Breast epithelium (tissue), 4 donors: ENCODE measurements at places on chromosomes 16 and 17. TPM values are rescaled to one million over a fixed set of nuclear protein-coding genes. Genes with fewer than 3 reads are reported as not detected.

DNA sequence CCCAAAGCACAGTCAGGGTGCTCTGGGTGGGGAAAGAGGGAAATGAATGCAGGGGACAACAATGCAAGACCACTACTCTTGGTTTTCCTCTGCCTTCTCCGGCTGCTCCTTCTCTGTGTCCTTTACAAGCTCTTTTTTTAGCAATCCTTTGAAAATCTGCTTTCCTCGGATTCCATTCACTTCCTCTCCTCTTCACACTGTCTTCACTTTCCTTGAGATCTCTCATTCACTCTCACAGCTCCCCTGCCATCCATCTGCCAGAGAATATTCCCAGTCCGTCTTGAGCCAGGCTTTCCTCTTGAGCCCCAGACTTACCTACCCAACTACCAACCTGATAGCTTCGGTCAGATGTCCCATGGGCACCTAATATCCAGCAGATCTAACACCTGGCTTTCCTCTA, 11.0 kb upstream of the SPOP start:
- peak overlapping the region; percentile 55 for H3K27ac ChIP-seq
- no peaks in the 10 kb centered on the region for H3K27me3 ChIP-seq
- H3K4me1 ChIP-seq = no peaks in the 10 kb centered on the region
- DNase-seq = no peak

GRCh38 chr16:85555719-85556455, 57.2 kb upstream of the GSE1 start:
- H3K27me3 ChIP-seq = no peaks in the 10 kb centered on the region
- H3K36me3 ChIP-seq = no peaks in the 10 kb centered on the region
- peaks cover 3% of the 10 kb centered on the region for H3K4me1 ChIP-seq
- no peak for DNase-seq

- H3K36me3 ChIP-seq = no peaks in the 10 kb centered on the region
- DNase-seq = peak; percentile 52
- H3K27me3 ChIP-seq = no peaks in the 10 kb centered on the region
- H3K4me3 ChIP-seq = no peak overlapping the region
- peaks cover 14% of the 10 kb centered on the region for H3K4me1 ChIP-seq
Measured at GRCh38 chr17:83203073-83203471, 123.7 kb downstream of the METRNL start.

GRCh38 chr16:48596326-48596725, 13.7 kb downstream of the N4BP1 start:
- H3K4me3 ChIP-seq = no peak overlapping the region
- no peaks in the 10 kb centered on the region for H3K27me3 ChIP-seq

DNA sequence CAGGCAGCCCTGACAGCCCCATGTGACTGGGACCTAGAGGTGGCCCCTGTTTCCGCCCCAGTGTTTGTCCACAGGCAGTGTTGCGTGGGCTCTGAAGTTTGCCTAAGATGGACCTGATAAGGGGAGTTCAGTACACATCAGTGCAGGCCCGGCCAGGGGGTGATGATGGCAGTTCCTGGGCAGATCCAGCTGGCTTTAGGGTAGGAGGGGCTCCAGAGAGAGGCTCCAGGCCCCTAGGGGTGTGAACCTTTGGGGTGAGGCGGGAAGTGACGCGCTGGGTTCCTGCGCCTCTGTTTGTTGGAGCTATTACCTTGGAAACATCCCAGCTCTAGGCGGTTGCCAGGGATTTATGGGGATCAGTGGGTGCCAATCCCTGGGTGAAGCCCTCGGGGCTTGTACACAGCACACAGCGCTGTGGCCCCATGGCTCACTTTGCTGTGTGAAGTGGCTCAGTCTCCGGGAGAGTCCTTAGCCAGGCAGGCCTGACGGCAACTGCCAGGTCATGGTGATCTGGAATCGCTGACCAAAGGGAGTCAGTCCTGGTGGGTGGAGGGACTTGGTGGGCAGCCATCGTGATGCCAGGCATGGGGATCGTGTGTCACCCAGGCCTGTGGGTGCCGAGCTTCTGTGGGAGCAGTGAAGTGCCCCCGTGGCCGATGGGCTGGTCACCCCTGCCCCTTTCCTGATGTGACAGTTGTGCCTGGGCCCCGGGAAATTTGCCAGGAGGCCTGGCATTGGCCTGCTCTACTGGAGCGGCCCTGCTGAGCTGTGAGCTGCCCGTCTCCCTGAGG, 146.1 kb downstream of the SEC14L1 start:
- H3K4me3 ChIP-seq = no peak overlapping the region
- H3K27ac ChIP-seq = peak overlapping the region; percentile 98
- no peaks in the 10 kb centered on the region for H3K27me3 ChIP-seq

DNA sequence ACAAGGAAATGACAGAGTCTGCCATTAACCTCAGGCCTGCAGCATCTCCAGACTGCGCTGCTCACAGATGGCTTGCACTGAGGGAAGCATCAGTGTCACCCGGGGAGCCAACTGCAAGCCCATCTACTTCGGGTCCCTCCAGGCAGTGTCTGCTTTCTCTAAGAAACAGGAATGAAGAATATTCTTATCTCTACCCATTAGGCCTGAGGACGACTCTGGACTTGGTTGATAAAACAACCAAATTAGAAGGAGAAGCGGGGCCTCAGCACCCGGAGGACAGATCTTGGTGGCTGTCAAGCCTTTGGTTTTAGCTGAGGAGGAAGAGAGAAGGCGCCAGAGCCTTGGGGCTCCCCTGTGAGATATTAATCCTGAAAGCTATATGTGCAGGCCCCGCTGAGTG, 19.5 kb upstream of the MGAT5B start:
- no peak overlapping the region for H3K4me3 ChIP-seq
- H3K4me1 ChIP-seq = no peaks in the 10 kb centered on the region
- no peak for DNase-seq
- H3K27ac ChIP-seq = no peak overlapping the region
- H3K27me3 ChIP-seq = no peaks in the 10 kb centered on the region
- H3K36me3 ChIP-seq = no peaks in the 10 kb centered on the region

- H3K27me3 ChIP-seq = no peaks in the 10 kb centered on the region
- peaks cover 16% of the 10 kb centered on the region for H3K4me1 ChIP-seq
- H3K4me3 ChIP-seq = no peak overlapping the region
- H3K27ac ChIP-seq = peak overlapping the region; percentile 81
- no peaks in the 10 kb centered on the region for H3K36me3 ChIP-seq
Measured at GRCh38 chr17:65514082-65514481, 47.4 kb downstream of the AXIN2 start.

GRCh38 chr17:81265576-81265975, 26.5 kb downstream of the NDUFAF8 start:
- no peak overlapping the region for H3K4me3 ChIP-seq
- no peaks in the 10 kb centered on the region for H3K36me3 ChIP-seq
- DNase-seq = no peak
- no peaks in the 10 kb centered on the region for H3K4me1 ChIP-seq

GRCh38 chr16:83233153-83233552, 574.6 kb upstream of the HSBP1 start:
- no peak for DNase-seq
- no peaks in the 10 kb centered on the region for H3K36me3 ChIP-seq
- no peaks in the 10 kb centered on the region for H3K4me1 ChIP-seq
- H3K27ac ChIP-seq = no peak overlapping the region
- H3K27me3 ChIP-seq = no peaks in the 10 kb centered on the region

- H3K4me3 ChIP-seq = no peak overlapping the region
- H3K36me3 ChIP-seq = no peaks in the 10 kb centered on the region
- H3K27ac ChIP-seq = no peak overlapping the region
- H3K27me3 ChIP-seq = no peaks in the 10 kb centered on the region
Measured at GRCh38 chr16:68113059-68113761, 28.0 kb downstream of the NFATC3 start.

GRCh38 chr16:84879569-84880487, 60.0 kb downstream of the CRISPLD2 start:
- H3K4me1 ChIP-seq = peaks cover 6% of the 10 kb centered on the region
- H3K4me3 ChIP-seq = no peak overlapping the region
- no peaks in the 10 kb centered on the region for H3K36me3 ChIP-seq

DNA sequence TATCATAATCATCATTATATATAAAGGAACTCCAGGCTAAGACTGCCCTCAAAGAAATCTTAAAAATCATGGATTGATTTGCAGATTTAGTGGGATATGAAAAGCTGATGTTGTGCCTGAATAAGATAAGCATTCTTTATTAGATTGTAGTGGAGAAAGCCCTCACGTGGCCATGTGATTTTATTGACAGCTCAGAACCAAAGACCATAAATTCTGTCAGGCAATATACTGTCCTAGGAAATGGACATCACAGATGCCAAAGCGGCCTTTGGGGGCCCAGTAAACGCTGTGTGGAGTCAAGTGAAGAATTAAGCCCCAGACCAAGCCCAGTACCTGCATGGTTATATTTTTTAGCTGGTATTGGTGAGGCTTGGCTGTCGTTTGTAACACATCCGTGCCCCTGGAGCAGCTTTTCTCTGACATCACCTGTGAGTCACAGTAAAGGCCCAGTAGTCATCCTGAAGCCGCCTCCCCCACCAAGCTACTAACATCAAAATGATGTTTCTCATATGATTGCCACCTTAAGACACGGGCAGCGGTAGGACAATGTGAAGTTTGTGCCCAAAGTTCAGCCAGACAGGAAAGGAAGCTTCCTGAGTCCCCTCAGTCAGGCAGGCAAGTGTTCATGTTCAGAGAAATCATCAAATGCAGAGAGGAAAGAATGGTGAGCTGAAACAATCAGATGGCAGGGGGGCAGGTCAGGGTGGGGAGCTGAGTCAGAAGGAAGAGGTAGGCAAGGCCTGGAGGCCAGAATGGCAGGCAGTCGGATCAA, 209.4 kb downstream of the IRX3 start:
- H3K36me3 ChIP-seq = no peaks in the 10 kb centered on the region
- peaks cover 7% of the 10 kb centered on the region for H3K4me1 ChIP-seq
- no peak overlapping the region for H3K4me3 ChIP-seq
- H3K27ac ChIP-seq = peak overlapping the region; percentile 75

DNA sequence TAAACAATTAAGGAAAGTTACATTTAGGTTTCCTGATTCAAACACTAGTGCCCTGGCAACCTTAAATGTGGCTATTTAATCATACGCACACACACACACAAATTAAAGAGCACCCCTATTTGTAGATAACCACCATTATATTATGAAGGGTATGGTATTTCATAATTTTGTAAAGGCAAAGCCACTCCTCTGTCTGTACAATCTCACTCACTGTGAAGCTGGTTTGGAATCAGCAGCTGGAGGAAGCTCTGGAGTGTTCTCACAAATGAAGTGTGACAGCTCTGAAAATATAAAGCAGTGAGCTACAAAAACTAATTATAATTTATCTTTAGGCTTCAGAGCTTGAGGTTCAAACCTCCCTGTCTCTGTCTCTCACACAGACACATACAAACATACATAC, 57.9 kb upstream of the KCNJ16 start:
- DNase-seq = no peak
- H3K27me3 ChIP-seq = no peaks in the 10 kb centered on the region
- no peaks in the 10 kb centered on the region for H3K4me1 ChIP-seq
- H3K36me3 ChIP-seq = no peaks in the 10 kb centered on the region
- no peak overlapping the region for H3K4me3 ChIP-seq

- no peaks in the 10 kb centered on the region for H3K4me1 ChIP-seq
- no peaks in the 10 kb centered on the region for H3K36me3 ChIP-seq
- no peak overlapping the region for H3K27ac ChIP-seq
- H3K4me3 ChIP-seq = no peak overlapping the region
- no peaks in the 10 kb centered on the region for H3K27me3 ChIP-seq
- no peak for DNase-seq
Measured at GRCh38 chr17:78430892-78431691, 52.6 kb downstream of the PGS1 start.

DNA sequence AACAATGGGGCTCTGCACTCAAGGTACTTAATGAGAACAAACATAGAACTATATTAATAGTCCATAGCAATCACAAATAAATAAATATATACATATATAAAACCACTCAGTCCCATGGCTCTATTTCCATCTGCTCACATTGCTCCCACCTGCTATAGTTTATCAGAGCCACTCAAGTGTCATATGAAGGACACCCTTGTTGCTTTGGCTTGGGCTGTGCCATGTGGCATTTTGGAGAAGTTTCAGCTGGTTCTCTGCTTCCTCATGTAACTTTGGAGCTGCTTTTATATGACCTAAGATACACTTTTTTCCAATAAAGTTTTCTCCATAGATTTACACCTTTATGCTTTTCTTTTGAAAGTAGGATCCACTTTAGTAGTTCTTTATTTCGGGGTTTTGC, 126.4 kb downstream of the KCNJ2 start:
- no peak overlapping the region for H3K27ac ChIP-seq
- H3K4me3 ChIP-seq = no peak overlapping the region
- no peaks in the 10 kb centered on the region for H3K27me3 ChIP-seq
- DNase-seq = no peak
- no peaks in the 10 kb centered on the region for H3K4me1 ChIP-seq
- no peaks in the 10 kb centered on the region for H3K36me3 ChIP-seq

DNA sequence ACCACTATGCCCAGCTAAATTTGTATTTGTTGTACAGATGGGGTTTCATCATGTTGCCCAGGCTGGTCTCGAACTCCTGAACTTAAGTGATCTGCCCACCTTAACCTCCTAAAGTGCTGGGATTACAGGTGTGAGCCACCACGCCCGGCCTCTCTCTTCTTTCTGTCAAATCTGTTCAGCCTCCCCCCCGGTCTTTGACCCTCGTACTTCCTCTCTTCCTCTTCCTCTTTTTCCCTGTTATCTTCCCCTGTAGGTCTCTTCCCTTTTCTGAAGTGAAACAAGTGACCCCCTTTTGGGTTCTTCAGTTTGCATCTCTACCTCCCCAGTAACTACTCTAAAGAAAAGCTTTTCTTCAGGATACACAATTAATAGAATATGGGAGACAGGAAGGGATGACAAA, 31.7 kb upstream of the DHX40 start:
- H3K36me3 ChIP-seq = no peaks in the 10 kb centered on the region
- H3K27me3 ChIP-seq = no peaks in the 10 kb centered on the region
- H3K4me3 ChIP-seq = no peak overlapping the region
- no peak for DNase-seq
- H3K4me1 ChIP-seq = no peaks in the 10 kb centered on the region

- H3K4me3 ChIP-seq = no peak overlapping the region
- H3K27me3 ChIP-seq = no peaks in the 10 kb centered on the region
- no peak overlapping the region for H3K27ac ChIP-seq
- no peaks in the 10 kb centered on the region for H3K36me3 ChIP-seq
- no peak for DNase-seq
- no peaks in the 10 kb centered on the region for H3K4me1 ChIP-seq
Measured at GRCh38 chr16:17154981-17155380, 315.8 kb downstream of the XYLT1 start.

DNA sequence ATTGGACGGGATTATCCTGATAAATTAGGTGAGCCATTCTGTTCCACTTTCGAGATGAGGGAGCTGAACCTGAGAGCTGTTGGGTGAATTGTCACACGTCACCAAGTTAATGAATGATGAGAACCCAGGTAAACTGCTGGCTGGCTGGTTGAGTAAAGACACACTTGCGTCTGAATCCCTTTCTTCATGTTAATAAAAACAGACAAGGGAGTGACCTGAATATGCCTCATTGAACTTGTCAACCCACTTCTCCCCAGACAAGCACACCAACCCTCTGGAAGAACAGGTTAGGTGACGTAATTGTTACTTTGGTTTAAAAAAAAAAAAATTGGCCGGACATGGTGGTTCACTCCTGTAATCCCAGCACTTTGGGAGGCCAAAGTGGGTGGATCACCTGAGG, 400.9 kb upstream of the CDH5 start:
- H3K36me3 ChIP-seq = no peaks in the 10 kb centered on the region
- no peak overlapping the region for H3K4me3 ChIP-seq
- no peak for DNase-seq
- no peaks in the 10 kb centered on the region for H3K27me3 ChIP-seq

GRCh38 chr16:85750827-85751697, at the start of gene C16orf74:
C16orf74 (minus strand) TSS chr16:85751096; CDS start chr16:85735217, 15,879 bp downstream.
- H3K27me3 ChIP-seq = no peaks in the 10 kb centered on the region
- no peaks in the 10 kb centered on the region for H3K36me3 ChIP-seq
- H3K27ac ChIP-seq = peak within 1 kb of the TSS; percentile 6
- peaks cover 15% of the 10 kb centered on the region for H3K4me1 ChIP-seq

The CCL8 gene
- 2.6 TPM for total RNA-seq

The KRT15 gene
- total RNA-seq = 0.80 TPM

The PDILT gene
- not detected for total RNA-seq

The KRTAP9-6 gene
- not detected for total RNA-seq
